ENCODE measurements at places on chromosomes 1 and 21.

- DNase-seq: no peak
Observed at GRCh38 chr1:237959838-237960237, 69.1 kb upstream of the ZP4 start.

DNA sequence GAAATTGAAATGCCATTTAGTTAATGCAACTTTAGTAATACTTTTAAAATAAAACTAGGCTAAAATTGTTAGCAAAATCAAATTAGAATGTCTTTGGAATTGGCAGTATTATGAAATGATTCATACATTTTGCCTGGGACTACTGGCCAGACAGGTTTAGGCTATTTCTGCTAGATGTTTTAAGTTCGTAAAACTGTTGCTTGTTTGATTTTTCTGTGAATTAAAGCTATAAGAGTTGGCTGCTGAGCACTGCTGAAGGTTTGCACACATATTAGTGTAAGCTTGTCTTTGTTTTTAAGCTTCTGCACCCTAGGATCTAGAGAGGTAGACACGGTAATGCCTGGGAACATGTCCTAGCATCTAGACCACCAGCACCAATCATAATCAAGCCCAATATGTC, 1094.6 kb upstream of the ADGRL4 start:
- DNase-seq: no peak

- DNase-seq: no peak
Observed at GRCh38 chr1:67005068-67005467, 48.9 kb downstream of the SLC35D1 start.

- no peak for DNase-seq
Observed at GRCh38 chr1:210378736-210379135, 50.0 kb downstream of the HHAT start.

DNA sequence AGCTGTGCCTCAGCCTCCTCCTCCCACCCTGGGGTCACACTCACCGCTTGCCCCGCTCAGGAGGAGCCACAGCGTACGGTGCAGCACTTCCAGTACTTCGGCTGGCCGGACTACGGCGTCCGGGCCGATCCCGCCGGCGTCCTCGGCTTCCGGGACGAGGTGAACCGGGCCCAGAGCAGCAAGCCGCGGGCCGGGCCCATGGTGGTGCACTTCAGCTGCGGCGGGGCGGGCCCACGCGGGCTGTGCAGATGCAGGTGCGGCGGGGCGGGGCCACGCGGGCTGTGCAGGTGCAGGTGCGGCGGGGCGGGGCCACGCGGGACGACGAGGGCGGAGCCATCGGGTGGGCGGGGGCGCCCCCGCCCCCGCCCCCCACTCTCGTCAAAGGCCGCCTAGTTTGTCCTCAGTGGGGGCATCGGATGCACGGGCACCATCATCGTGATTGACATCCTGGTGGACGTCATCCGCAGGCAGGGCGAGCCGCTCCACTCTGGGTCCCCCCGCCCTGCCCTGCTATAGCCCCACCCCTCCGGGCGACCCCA, 5.5 kb downstream of the RNF223 start:
- no peak for DNase-seq

DNA sequence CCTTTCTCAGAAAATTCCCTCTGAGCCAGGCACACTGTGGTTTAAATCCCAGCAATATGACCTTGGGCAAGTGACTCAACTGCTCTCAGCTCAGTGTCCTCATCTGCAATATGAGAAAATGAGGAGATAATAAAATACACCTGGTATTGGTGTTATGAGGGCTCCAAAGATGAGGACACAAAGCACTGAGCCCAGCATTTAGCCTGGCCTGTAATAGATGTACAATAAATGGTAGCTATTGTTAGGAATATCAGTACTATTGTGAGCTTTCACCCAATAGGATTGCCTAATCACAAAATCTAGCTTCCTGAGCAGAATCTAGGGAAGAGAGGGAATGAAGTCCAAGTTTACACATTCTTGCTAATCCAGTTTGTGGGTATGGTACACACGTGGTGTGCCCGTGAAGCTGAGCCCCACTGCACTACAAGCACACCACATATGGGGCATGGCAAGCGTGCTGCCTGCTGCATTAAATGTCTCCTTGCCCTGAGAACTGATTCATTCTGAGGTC, 24.3 kb upstream of the SLC30A1 start:
- no peak for DNase-seq

DNA sequence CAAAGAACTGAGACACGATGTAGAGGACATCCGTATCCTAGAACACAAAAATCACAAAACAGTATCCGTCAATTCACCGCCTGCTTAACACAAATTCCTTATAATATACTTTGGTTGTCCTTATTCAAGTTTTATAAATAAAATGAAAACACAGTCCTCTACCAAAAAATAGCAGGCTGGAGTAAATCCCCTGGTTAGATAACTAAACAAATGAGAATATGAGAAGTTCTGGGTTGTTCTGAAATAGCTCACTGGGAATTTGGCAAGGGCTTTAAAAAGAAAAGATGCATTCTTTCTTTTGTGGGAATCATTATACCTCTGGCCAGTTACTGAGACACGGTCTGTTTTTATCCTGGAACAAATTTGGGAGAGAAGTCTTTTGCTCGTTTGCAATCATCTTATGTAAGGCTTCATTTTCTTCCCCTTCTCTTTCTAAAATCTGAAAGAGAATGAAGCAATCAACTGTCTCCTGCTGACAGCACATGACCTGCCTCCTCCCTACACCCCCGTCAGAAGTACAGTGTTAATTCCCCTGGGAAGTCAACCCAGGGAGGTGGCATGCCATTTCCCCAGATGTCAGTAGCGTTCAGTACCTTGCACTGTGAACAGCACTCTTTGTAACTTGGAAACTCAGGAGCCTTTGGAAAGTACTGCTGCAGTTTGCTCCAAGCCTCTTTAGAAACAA, 37.1 kb upstream of the RAP1GAP start:
- DNase-seq: peak; percentile 67

GRCh38 chr1:233647636-233648035, 33.7 kb downstream of the KCNK1 start:
- DNase-seq: no peak

DNA sequence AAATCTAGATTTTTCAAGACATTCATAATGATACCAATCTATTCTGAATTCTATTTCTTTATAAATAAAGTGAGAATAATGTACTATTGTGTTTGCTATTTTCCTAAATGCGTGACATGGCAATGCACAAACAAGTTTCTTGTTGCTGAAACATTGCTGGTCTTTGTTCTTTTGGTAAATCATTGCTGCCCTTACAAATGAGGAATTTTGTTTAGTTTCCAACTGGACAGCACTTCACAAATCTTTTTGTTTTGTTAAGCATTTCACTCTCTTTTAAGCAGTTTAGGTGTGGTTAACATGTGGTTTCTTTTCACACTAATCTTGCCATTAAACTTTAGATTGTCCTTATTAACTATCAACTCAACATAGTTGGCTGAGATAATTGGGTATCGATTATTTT, 94.6 kb downstream of the LRRC7 start:
- no peak for DNase-seq

All from hippocampal formation (tissue), 2 donors.